Lower lobe of right lung (tissue), 2 donors: ENCODE measurements at places on chromosomes 7 and 10.

DNA sequence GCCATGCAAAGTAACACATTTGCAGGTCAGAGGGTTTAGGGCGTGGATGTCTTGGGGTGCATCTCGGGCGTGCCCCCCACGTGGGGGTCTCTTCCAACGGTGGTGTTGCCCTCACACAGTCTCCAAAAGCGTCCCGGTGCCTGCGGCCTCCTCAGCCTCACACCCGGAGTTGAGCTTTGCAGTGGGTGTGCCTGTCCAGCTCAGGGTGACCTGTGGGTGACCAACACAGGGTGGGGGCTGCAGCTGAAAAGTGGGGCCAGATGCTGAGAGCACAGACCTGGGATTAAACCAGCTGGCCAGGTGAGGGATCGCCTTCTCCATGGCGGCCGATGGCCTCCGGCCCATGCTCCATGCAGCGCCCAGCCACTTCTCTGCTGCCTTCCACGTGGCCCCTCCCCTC, 63.1 kb downstream of the PWWP2B start:
- peak; percentile 32 for DNase-seq

- no peak for DNase-seq
These were observed 177.3 kb downstream of the NSUN6 start for GRCh38 chr10:18474118-18474455.

DNA sequence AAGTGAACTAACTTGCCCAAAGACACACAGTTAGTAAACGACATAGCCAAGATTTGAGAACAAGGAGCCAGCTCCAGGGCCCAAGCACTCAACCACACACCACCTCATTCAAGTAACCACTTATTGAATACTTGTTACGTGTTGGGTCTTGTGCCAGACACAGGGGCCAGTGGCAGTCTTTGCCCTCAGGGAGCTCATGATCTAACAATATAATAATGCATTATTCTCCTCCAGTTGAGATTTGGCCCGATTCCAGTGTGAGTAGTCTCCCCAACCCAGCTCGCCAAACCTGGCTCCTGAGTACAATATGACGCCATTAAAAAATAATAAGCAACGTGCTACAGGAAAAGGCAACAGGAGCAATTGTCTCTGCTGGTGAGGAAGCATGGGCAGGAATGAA, 14.4 kb upstream of the STK17A start:
- DNase-seq: no peak

DNA sequence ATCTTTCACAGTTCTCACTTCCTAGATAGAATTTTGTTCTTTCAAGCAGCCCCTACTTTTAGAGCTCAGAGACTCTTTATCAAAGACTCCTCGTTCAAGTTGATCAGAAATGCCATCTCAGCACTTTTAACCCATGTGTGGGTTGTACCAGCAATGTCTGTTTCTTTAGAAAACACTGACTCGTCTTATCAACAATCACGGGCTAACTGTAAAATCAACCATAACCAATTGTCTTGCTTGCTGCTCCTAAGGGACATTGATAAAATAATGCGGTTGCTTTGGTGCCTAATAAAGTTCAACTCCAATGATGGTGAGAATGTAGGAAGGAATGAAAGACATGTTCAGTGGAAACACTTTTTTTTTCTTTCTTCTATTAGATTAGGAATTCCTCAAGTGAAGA, 12.9 kb upstream of the CDK6 start:
- DNase-seq: no peak

GRCh38 chr10:48649349-48649944, 35.2 kb upstream of the WDFY4 start:
- no peak for DNase-seq

DNA sequence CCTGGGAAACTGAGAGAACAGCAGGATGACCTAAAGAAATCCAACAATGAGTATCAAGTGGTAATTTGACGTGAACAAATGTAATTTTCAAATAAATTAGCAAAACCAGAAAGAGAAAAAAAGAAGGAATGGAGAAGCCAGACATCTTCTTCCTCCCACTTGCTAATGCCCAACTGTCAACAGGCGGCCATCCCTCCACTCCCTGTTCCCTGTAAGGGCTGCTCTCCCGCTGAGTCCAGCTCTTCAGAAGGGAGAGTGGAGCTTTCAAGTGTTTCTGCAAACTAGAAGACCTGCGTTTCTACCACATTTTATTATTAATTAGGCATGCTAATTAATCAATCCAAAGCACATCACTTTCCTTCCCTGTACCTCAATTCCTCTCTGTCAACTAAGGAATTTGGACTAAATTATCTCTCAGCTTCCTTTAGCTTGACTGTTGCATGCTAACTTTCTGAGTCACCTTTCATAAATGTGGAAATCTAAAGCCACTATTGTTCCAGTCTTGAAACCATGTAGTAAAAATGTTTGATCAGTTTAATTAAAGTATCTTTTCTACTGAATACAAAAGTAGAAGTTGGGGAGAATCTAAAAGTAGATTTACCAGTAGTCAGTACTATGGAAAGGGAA, 48.4 kb upstream of the CUL1 start:
- no peak for DNase-seq

GRCh38 chr10:71678057-71678805, 41.3 kb downstream of the C10orf105 start:
- DNase-seq: no peak

DNA sequence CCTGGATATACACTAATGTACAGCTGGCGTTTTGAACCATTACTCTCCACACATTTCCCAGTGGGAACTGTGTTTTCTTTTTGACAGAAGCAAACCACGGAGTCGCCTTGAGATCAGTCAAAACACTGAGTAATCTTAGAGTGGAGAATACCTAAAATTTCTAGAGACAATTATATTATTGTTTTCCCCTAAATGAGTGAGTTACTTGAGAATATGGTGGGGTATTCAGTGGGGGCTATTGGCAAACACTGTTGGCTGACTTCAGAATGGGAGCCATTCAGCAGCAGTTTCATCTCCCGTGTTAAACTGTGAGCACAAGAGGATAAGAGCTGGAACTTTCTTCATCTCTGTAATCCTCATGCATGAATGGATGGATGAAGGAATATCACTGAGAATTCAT, 6.2 kb downstream of the IL2RA start:
- DNase-seq: no peak

- no peak for DNase-seq
These were observed 38.8 kb upstream of the SEPTIN7 start for GRCh38 chr7:35761871-35762677.

DNA sequence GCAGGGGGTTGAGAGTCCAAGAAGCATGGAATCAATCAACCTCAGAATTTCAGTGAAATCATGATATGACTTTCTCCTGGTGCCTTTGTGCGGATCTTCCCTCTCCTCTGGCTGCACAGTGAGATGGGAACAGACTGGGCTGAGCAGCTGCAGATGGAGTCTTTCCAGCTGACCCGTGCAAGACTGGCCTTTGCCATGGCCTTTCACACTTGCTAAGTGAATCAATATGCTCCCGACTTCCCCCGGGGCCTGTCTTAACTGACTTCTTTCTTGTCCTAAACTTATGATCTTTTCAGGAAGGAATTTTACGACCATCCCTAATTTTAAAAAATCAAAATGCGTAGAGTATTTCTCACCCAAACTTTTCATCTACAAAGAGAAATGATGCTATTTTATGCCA, 469.9 kb downstream of the GALNT17 start:
- DNase-seq: no peak

GRCh38 chr7:158176561-158177173, 411.0 kb downstream of the PTPRN2 start:
- no peak for DNase-seq

- no peak for DNase-seq
These were observed 172.5 kb upstream of the SHH start for GRCh38 chr7:155984609-155985405.

DNA sequence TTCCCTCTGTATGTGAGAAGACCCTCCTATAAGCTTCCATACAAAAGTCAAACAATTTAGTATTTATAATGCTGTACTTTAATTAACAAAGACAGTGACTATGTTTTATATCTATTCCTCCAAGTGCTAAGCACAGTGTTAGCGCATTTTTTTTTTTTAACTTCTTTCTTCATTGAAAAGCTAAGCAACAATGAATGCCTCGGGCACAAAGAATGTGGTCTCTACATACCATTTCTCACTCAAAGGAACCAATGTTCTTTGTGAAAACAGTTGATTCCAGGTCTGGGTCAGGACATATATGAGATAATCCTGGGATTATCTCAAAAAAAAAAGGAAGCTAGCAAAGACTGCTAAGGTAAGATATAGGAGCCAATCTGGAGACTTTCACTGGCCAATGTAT, 26.2 kb upstream of the REEP3 start:
- DNase-seq: no peak

DNA sequence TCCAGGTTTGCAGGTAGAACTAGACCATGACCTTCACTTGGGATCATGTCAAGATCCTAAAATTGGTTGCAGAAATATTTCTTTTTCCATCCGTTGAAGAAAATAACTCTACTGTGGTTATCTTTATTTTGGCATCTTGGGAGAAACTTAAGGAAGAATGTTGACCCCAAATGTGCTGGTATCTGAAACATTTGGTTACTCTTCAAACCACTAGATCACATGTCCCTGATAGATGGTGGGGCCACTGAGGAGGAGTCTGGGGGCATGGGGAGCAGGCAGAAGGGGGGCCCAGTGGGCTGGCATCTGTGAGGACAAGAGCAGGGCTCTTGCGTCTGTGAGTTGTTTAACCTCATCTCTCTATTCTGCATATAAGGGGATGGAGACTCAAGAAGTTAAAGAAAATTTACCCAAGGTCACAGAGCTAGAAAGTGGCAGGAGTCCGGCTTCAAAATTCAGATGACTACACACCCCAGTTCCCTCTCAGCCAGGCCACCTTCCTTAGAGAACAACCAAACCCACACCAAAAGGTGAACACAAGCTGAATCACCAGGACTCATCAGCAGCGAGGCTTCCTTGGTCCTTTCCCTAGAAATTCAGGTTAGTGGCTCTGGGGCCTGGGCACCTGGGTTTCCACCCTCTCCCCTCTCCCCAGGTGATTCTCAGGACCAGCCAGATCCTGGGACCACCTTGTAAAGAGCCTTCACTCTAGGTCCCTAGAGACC, 40.6 kb upstream of the SRGN start:
- peak; percentile 27 for DNase-seq

GRCh38 chr10:5105626-5106025, 11.4 kb downstream of the AKR1C3 start:
- DNase-seq: no peak

DNA sequence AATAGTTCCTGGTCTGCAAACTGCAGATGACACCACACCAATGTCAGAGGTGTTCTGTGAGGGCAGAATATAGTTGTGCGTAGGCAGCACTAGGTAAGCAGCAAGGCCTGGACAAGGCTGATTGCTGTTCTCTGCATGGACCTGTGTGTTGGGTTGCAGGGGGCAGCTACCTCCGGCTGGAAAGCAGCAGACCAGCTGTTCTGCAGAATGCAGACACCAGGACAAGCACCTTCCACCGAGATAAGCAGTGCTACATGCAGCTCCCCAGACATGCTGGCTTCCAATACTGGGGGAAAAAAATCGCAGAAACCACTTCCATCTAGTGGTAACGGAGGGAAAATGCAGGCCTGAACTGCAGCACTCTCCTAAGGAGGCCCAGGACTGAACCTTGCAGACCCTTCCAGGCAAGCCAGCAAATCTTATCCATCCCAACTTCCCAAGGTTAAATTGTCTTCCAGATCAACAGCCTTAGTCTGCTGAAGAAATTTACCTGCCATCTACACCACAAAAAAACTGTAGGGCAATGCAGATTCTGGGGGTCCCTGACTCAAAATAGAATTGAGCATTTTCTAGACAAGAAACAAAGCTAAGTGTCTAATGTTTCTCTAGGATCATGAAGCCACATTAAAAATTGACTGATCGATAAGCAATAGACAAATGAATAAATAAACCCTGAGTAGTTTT, 50.5 kb upstream of the COBL start:
- DNase-seq: no peak

GRCh38 chr7:50206453-50207250, 97.9 kb upstream of the IKZF1 start:
- peak; percentile 59 for DNase-seq

GRCh38 chr7:96169439-96169838, 152.5 kb downstream of the SLC25A13 start:
- no peak for DNase-seq

- DNase-seq: no peak
These were observed 296.6 kb downstream of the HGF start for GRCh38 chr7:81473236-81473635.

- DNase-seq: no peak
These were observed 23.7 kb upstream of the MRC1 start for GRCh38 chr10:17785276-17785930.

GRCh38 chr7:34838329-34838728, 180.3 kb downstream of the NPSR1 start:
- DNase-seq: no peak

DNA sequence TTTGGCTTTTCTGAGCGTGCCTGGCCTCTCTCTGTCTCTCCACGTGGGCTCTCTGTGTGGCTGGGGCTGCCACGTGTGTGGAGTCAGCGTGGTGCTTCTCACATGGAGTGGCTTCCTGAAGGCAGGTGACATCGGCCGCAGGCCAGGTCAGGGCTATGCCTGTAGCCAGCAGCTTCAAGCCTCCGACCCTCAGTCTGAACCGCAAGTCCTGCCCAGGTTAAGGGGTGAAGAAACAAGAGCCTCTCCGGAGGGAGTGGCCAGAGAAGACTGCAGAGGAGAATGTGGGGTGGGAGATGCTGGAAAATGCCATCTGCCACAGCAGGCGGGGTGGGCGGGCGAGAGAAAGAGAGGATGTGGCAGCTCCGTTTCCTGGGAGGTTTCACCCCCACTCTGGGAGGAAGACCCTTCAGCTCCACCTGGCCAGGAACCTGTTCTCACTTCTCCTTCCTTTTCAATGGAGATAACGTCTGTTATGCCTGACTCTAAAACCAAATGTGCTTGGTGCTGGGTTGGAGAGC, 14.3 kb upstream of the VIPR2 start:
- no peak for DNase-seq

DNA sequence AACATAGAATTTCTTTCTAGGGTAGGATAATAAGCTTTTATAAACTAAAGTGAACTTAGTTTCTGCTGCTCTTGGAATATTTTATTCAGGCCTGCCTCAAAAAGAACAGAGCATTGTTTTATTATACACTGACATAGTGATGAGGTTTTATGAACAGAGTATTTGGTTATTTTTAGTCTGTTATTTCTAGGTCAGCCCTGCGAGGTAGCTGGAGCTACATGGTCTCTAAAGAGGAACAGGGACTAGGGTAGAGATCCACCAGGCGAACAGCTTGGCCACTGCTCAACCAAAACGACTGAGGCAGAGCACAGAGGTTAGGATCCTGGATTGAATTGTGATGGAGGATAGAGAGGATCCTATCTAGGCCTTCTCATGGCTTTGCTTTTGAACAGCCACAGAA, 53.0 kb downstream of the MKX start:
- no peak for DNase-seq

DNA sequence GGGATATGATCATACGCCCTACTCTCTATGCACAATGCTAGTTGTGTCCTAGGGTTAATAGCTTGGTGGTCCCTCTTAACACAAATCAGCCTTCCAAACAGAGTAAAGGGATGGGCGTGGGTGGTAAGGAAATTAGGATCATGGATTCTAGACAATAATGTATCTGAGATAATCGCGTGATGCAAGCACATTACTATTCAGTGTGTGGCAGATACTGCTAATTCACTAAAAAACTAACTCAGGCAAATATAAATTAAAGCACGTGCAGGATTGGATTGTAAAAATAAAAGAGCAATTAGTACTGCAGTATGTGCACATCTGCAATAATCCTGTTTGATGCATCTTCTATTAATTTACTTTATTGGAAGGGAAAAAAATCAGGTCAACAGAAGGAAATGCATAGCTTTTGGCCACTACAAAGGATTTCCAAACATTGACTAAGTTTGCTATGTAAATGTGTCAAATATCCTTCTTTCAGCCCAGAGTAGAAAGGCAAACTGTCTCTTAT, 22.0 kb downstream of the TWIST1 start:
- no peak for DNase-seq

- DNase-seq: peak; percentile 48
These were observed at the start of gene WIPF3 for GRCh38 chr7:29806208-29806994. TSS of gene WIPF3 (plus strand) at chr7:29806508. CDS start at chr7:29834725, 28,217 bp downstream.
